Umbilical cord (tissue), 2 donors: ENCODE measurements at places on chromosomes 3 and 15.

GRCh38 chr3:138684396-138684795, 75.8 kb downstream of the FAIM start:
- DNase-seq, result no peak

- DNase-seq, result no peak
Measured at GRCh38 chr3:62184559-62184958, 188.8 kb downstream of the FEZF2 start.

GRCh38 chr3:55162031-55162795, 234.4 kb upstream of the LRTM1 start:
- DNase-seq, result no peak

GRCh38 chr3:119559441-119559963, at the start of gene CD80:
TSS of gene CD80 (minus strand) at chr3:119559614. CDS start at chr3:119557728, 1,886 bp downstream.
- no peak for DNase-seq

DNA sequence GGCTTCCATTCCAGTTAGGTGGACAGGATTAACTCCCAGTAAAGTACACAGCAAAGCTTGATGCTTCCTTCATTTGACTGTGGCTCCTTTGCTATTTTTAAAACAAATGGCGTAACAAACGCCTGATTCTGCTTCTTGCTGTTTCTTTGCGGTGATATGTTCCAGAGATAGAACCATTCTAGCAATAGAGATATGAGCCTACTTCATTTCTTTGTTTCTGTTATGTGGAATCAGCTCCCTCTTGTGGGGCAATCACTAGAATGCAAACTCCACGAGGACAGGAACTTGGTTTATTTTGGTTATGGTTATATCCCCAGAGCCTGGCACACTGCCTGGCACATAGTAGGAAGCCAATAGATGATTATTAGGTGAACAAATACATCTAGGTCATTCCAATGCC, 122.6 kb upstream of the SLC6A11 start:
- DNase-seq, result no peak

- DNase-seq, result no peak
Measured at GRCh38 chr3:143831994-143832393, 16.3 kb downstream of the SLC9A9 start.

DNA sequence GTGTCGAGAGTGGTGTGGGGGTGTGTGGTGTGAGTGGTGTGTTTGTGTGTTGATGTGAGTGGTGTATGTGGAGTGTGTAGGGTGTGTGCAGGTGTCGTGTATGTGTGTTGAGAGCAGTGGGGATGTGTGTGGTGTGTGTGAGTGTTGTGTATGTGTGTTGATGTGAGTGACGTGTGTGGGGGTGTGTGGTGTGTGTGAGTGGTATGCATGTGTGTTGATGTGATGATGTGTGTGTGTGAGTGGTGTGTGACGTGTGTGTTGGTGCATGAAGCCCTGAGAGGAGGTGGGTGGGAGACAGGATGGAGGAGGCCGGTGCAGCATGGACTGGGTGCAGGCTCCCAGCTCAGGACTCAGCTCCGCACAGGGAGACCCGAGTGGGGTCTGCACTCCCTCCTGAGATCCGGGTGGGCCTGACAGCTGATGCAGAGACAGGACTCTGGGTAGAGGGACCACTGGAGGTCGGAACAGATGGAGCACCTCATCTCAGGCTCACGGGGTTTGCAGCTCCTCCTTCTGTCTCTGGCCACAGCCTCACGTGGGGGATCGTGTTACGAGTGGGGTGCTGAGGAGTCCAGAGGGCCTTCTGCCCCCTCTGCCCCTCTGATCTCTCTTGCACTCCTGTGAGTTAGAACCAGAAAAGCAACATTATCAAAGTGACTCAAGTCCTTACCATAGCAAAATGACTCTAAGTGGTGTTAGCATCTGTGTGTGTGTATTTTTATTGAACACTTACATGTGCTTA, 41.3 kb downstream of the ARNT2 start:
- DNase-seq, result no peak

GRCh38 chr3:179811321-179812095, 158.7 kb downstream of the USP13 start:
- peak; percentile 64 for DNase-seq

DNA sequence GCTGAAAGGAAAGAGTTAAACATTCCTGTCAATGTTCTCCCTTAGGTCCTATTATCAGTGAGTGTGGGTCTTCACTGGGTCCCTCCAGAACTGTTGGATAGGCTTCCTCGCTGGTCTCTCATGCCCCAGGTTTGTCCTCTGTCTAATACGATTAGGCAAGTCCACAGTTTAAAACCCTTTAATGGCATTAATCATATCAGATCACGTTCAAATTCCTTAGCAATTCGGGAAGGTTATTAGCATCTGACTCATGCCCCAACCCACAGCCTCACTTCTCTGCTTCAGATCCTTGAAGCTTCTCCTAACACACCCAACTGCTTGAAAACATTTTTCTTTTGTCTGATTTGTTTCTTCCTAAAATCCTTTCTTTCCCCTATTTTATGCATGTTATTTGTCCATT, 224.3 kb upstream of the ATP10A start:
- no peak for DNase-seq

GRCh38 chr3:24387000-24387399, 107.7 kb downstream of the THRB start:
- no peak for DNase-seq

DNA sequence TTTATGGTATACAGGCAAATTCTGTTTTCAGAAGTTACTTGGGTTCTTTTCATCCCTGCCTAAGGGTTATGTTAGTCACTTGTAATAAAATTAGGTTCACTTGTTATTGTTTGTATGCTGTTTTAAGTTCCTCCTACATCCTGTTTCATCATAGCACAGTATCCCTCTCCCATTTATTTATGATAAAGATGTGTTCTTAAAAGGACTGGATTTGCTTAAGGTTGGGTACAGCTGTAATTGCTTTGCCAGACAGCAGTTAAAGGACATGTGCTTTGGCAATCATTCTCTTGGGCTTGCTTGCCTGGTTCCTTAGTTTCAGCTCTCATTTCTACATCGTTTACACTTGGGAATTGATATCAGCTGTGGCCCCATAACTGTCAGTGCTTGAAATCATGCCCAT, 11.7 kb downstream of the ATP2C1 start:
- DNase-seq, result no peak

GRCh38 chr15:78654272-78654671, 13.3 kb upstream of the CHRNB4 start:
- DNase-seq, result no peak

GRCh38 chr15:35477312-35478262, 68.4 kb downstream of the DPH6 start:
- peak; percentile 24 for DNase-seq

- DNase-seq, result peak; percentile 76
Measured at GRCh38 chr3:169769287-169770181, at the start of gene ACTRT3. TSS of gene ACTRT3 (minus strand) at chr3:169769561. CDS start at chr3:169769520, 41 bp downstream.

GRCh38 chr3:71710906-71711494, 14.2 kb downstream of the EIF4E3 start:
- peak; percentile 50 for DNase-seq

DNA sequence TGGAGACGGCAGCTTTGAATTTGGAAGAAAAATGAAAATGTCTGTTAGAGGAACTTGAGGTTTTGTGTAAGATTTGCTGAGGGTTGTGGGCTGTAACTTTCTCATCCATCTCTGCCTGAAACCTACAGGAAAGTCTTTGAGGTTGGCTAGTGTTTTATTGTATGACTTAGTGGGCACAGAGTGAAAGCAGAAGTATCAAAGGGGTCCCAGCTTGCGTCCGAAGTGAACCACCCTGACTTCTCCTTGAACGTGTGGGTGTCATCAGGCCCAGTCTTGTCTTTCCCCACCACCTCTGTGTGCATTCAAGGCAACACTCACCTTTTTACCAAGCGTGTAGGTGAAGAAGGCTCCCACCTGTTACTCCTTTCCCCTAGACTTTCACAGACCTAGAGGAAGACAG, 682.1 kb upstream of the CFAP20DC start:
- no peak for DNase-seq

- peak; percentile 60 for DNase-seq
Measured at GRCh38 chr15:98866511-98866910, 141.1 kb downstream of the PGPEP1L start.

DNA sequence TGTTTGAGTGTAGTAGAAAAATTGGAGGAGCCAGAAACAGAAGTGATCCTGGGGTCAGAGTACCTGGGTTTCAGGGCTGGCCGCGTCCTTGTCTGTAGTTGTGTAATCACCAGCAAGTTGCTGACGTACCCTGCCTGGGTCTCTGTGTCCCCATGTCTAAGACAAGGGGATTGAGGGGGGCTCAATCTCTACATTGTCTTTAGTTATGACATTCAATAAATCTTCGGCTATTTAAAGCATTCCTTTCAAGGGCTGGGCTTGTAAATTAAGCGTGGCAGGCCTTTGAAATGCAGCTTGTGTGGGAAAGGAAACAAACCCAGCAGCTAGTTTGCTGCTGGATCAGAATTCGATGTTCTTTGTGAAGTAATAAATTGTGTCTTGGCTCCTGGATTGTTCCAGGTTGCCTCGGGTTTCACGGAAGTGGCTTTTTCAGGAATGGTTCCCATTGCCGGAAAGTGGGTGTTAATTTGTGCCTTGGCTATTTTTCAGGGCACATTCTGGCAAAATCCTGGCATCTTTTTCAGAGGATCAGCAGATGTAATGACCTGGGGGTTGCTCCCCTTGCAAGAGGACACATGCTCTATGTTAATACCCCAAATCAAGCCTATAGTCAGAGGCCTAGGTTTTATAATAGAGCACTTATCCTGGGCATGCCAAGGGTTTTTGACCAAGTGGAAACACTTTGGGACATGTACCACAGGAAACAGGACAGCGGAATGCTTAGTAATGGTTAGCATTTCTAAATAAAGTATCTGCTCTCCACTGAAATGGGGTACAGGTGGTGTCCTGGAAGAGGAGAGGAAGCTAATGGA, 294.8 kb upstream of the NR2E3 start:
- DNase-seq, result no peak

DNA sequence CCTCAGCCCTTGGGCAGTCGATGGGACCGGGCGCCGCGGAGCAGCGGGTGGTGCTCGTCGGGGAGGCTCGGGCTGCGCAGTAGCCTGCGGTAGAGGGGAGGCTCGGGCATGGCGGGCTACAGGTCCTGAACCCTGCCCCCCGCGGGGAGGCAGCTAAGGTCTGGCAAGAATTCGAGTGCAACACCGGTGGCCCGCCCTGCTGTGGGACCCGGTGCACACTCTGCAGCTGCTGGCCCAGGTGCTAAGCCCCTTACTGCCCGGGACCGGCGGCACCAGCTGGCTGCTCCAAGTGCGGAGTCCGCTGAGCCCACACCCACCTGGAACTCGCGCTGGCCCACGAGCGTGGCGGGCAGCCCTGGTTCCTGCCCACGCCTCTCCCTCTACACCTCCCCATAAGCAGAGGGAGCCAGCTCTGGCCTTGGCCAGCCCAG, 377.7 kb upstream of the RBMS3 start:
- no peak for DNase-seq

DNA sequence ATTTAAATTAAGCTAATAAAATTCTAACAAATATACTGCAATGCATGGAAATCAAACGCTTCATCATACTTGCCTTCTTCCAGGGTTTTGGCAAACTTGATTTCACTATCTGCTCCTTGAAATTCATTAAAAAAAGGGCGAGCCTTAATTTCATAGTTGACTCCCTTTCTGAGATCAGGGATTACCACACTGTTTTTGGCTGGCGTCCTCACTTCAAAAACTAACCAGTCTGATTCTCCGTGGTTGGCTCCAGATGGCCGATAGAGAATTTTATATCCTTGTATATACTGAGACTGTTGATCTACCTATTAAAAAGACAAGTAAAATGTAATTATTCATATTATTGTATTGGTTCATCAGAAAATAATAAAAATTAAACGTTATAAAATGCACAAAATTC, 1106.8 kb downstream of the ROBO1 start:
- no peak for DNase-seq

- no peak for DNase-seq
Measured at GRCh38 chr3:120481081-120481480, 30.3 kb upstream of the FSTL1 start.

- no peak for DNase-seq
Measured at GRCh38 chr15:70837476-70837875, 16.5 kb downstream of the LARP6 start.

DNA sequence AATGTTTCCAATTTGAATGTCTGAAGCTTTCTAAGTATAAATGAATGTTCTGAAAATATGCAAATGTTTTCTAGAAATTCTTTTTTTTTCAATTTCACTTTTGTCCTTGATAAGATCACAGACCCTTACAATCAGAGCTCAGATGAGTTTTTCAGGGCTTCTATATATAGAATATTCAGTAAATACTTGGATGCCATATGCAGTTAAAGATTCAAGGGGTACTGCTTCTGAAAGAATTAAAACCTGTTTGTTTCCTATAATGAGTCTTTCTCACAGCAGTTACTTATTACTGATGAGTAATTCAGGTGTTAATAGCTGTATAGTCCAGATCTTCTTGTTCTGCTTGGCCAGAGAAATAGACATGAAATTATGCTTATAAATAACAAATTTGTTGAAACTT, 812.6 kb downstream of the ZPLD1 start:
- no peak for DNase-seq

- no peak for DNase-seq
Measured at GRCh38 chr3:194080436-194080835, 55.5 kb upstream of the HES1 start.

- DNase-seq, result no peak
Measured at GRCh38 chr3:77885381-77885780, 845.5 kb downstream of the ROBO2 start.
